Stimulated activated CD4-positive, alpha-beta T cell treated with anti-CD3 and anti-CD28 coated beads, Interleukin-1b, Interleukin-23, amount 100 ng/mL, for 1 hour (primary cell): ENCODE measurements at places on chromosomes 16 and 17.

DNA sequence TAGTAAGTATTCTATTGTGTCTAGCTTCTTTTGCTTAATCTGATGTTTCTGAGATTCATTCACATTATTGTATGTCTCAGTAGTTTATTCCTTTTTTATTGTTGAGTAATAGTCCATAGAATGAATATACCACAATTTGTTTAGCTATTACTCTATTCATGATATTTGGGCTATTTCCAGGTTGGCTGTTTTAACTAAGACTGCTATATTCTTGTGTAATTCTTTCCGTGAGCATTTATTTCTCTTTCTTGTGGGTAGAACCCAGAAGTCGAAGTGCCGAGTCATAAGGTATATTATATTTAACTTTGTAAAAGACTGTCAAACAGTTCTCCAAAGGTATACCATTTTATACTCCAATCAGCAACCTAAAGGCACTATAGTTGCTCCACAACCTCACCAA lies 160.8 kb downstream of the ANKFN1 start:
- DNase-seq = no peak

DNA sequence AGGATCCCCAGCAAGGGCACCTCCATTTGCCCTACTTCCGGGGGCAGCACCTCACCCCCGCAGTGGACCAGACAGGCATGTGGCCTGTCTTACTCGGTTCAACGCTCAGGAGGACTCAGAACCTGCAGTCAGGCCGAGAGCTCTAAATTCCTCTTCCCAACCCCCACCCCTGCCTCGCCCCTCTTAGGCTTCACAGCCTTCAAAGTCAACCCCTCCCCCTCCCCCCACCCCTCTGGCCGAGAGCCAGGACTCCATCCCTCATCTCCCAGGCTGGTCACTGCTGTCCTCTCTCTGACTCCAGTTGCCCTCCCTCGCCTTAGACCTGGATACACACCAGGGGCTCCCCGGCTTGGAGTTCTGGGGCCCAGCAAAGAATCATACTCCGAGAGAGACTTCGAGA lies 8.1 kb upstream of the HS3ST6 start:
- no peak for DNase-seq

DNA sequence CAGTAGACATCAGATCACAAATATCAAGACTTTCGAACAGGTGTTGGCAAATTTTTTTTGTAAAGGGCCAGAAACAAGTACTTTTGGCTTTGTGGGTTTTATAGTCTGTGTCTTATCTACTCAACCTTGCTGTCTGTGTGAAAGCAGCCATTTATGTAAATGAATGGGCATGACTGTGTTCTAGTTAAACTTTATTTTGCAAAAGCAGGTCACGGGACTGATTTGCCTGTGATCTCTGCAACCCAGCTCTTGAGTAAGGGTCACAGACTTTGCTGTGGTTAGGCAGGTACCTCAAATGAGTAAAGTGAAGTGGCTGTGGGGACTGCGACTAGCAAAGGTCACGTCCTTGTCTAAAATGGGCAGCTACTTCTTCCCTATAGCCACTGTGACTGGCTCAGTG lies 136.5 kb downstream of the FTO start:
- no peak for DNase-seq

DNA sequence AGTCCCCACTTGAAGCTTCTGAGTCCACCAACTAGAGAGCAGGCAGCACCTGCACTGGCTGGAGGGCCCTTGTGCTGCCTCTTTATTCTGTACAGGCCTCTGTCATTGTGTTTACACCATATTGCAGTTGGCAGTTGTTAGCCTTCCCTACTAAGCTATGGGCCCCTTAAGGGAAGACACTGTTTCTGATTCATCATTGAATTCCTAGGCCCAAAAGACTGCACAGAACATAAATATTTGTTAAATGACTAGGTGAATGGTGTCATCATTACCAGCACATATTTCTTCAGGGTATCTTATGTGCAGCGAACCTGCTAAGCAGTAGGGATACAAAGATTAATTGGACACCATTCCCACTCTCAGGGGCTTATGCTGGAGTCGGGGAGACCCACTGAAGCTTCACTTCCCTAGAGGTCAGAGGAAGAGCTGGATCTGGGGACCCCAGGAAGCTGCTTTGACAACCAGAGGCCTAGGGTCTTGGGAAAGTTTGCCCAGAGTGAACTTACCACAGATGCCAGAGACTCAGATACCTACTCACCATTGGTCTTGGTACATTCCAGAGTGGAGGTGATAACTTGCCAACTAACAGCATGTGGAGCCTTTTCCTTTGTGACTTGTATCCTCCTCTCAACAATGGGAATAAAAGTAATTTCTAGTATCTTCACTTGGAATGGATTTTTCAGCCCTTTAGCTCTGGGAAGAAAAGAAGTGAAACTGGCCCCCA lies 28.7 kb upstream of the DDX52 start:
- DNase-seq = no peak

DNA sequence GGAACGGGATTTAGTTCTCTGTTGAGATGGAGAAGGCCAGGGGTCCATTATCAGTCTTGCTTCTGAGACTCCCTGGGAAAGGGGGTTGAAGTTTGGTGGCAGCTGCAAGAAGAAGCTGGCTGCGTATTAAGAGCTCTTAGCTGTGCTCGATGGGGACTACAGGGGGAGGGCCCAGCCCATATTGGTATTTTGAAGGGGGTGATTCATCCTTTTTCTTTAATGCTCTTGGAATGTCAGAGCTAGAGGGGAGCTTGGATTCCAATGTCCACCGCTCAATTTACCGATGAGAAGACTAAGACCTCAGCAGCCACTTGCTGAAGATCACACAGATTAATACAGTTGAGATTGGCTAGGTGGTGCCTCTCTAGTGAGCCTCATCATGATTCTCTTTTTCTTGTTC lies 5.0 kb downstream of the NOG start:
- no peak for DNase-seq

- DNase-seq = no peak
Observed at GRCh38 chr16:57383276-57384247, 11.3 kb downstream of the CX3CL1 start.

DNA sequence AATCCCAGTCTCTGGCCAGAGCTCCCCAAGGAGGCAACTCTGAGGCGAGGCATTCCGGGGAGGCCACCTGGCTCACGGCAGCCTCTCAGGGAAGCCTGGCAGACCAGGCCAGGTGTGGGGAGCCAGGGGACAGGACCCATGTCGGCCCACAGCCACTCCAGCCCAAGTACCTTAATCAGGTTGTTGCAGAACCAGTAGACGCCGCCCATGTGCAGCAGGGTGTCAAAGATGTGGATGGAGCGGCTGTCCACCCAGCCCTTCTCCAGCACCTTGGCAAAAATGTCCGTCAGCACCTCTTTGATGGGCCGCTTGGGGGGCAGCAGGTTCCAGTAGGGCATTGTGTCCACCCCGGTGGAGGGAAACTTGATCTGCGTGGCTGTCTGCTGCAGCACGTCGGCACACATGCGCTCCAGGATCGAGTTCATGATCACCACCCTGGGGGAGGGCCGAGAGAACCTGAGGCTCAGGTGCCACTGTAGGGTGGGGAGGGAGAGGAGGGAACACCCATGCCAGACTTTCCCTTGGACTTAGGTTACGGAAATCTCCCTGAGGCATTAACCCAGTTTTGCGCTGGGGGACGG lies 7.8 kb downstream of the CSF3 start:
- DNase-seq = no peak
